Brain (organoid and tissue), 16 donors: ENCODE measurements at places on chromosomes 5 and 9.

DNA sequence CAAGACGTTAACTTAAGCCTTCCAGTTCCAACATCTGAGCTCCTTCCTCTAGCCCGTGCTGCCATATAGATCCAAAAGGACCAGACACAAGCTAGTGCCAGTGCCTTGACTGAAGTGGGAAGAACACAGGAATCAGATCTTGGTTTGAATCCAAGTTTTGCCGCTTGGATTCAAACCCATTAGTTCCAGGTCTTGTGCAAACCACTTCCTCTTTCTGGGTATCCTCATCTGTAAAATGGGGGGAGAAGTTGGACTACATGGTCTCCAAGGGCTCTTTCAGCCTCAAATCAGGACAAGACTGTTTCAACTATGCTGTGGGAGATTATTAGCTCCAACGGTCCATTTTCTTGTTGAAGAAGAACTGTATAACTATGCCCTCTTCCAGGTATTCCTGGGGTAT lies 32.6 kb downstream of the TTLL11 start:
- DNase-seq = no peak

DNA sequence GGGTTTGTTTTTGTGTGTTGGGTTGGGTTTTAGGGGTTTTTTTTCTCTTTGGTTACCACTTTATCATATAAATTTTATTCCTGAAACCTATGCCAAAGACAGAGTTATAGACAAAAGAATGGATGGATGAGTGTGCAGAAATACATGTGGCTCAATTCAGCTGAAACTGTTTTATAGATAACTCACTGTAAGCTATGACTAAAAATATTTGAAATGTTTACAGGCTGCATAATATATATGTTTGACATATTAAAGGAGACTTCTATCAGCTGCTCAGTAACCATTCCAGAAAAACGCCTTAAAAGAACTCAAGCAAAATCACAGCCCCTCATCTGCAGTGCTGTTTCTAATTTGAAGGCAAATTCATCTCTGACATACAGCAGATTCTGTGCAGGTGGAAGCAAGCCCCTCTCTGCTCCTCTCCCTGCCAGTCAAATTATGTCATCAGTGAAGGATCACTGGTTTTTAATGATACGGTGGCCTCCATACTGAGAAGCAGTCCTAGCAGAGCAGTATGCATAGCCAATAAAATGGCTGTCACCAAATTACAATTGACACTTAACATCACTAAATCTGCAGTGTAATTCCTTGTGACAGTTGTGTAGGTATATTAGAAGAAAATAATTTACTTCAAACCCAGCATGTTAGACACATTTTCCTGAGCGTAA lies 301.6 kb downstream of the NR2F1-AS1 start:
- peak; percentile 31 for DNase-seq

GRCh38 chr5:54643685-54644106 lies 126.1 kb downstream of the SNX18 start:
- DNase-seq = peak; percentile 20

DNA sequence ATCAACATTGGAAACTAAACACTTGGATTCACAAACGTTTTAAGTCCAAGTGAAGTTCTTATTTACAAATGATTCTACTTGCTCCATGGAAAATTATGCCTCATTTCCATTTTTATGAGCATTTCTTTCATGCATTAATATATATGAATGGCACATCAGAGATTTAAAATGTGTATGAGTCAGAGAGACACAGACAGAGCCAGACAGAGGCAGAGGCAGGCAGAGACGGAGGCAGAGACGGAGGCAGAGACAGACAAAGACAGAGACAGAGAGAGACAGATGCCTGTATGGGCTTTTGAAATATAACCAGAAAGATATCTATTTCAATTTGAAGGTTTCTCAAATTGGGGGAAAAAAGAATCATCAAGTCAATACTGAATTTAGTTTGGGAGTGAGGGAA lies 649.0 kb downstream of the PTPRD start:
- no peak for DNase-seq

DNA sequence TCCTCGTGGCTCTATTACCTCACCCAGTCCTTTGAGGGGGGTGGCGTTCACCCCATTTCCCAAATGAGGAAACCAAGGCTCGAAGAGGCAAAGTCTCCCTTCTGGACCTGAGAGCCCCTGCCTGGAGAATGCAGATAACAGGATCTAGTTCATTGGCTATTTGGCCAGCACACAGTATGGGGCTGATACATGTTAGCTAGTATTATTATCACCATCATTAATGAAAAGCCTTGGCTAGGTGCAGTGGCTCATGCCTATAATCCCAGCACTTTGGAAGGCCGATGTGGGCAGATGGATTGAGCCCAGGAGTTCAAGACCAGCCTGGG lies 4.3 kb downstream of the SH3GLB2 start:
- DNase-seq = no peak

GRCh38 chr9:81079055-81079454 lies 610.3 kb downstream of the TLE1 start:
- DNase-seq = no peak

DNA sequence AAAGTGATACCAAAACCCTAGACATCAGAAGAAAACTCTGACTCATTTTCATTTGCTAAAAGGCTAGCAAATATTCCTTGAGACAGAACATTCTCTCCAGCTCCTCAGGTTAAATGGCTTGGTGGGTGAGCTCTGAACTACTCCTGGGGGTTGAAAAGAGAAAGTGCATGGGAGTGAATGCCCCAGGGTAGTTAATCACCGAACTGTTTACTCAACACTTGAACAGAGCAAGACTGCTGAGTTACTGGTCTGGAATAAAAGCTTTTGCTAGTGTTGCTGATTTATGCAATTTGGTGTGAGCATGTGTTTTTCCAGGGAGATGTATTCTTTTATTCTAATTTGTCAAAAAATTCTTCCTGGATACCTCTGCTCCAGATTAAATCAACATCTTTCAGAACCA lies 88.3 kb upstream of the PRDM9 start:
- peak; percentile 3 for DNase-seq

- DNase-seq = no peak
These were observed 114.1 kb upstream of the LPCAT1 start for GRCh38 chr5:1637639-1638481.

DNA sequence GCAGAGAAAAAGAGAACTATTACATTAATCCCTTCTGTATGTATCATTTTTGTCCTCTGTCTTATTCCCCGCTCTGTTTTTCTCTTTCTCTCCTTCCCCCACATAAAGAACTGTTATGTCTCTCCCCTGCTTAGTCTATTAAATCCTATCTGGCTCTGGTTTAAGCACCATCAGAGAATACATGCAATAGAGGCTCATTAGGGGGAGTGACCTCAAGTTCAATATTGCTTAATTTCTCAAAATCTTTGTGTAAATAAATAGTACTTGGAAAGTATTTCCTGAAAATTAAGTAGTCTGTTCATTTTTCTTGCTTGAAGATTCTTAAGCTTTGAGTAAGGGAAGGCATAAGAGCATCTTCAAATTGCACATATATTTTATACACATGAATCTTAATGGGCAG lies 41.2 kb upstream of the FAM174A start:
- no peak for DNase-seq

DNA sequence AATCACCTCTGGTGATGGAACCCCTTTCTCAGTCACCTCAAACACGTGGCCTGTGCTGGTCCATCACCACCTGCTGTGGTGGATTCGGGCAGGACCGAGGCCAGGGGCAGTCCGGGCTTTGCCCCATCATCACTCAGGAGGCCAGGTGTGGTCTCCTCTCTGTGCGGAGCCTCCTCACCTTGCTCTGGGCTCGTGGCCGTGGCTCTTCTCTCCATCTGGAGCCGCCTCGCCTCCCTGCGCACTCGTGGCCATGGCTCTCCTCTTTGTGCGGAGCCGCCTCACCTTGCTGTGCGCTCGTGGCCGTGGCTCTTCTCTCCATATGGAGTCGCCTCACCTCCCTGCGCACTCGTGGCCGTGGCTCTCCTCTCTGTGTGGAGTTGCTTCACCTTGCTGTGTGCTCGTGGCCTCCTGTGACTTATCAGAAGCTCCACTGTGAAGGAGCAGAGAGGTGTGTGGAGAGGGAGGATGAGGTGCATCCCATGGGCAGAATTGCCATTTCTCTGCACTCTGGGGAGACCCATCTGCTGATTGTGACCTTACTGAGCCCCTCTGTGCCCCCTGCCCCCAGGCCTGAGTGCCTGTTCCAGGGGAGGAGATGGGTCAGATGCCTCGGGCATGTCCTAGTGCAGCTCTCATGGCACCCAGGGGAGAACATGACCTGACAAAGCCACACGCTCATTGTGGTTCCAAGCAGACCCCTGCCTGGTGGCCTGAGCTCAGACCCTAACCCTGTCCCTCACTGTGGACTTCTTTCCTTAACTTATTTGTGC lies 276.6 kb upstream of the IRX2 start:
- no peak for DNase-seq

DNA sequence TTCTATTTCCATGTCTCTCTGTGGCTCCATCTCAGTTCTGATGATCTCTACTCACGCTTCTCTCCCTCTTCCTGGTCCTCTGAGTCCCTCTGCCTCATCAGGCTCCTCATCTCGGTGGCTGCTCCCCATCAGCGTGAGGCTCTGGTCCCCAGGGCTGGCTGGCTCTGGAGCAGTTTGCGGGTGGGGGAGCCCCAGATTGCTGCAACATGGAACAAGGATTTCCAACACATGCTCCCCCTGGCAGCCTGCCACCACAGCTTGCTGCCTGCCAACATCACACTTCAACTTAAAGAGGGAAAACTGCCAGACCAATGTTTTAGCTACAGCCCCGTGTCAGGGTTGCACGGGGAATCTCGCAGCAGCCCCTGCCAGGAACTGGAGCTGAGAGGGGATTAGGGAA lies 77.2 kb upstream of the NEK6 start:
- DNase-seq = peak; percentile 72

- DNase-seq = no peak
These were observed 4.1 kb downstream of the ASB6 start for GRCh38 chr9:129637673-129638439.

GRCh38 chr5:160703547-160704189 lies 148.3 kb downstream of the ATP10B start:
- DNase-seq = no peak

DNA sequence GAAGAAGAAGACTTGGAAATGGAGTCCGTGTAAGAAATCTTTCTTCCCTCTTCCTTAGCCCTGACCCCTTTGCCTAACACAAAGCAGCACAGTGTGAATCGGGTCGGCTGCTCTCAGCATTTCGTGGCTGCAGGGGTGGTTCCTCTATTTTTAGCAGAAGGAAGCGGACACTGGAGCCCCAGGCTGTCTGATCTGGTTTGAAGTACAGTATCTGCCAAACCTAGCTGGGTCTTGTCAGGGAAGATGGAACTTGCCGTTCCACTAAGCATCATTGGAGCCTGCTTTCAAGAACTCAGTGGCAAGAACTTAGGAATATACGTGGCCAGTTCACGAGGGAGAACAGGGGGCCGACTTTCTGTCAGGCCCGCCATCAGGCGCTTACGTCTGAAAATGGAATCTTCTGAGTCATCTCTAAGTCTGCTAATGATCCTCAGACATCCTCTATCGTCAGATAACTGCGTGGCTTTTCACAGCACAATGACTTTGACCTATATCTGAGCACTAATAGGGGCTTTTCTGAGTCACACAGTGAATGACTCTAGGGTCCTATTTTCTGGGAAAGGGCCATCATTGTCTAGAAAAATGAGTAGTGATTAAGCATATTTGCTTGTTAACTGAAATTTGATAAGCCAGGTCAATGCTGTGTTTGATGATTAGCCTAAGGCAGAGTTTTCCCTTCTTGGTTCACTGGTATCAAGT lies 43.3 kb upstream of the NCS1 start:
- no peak for DNase-seq

GRCh38 chr5:77987988-77988387 lies 211.8 kb upstream of the TBCA start:
- no peak for DNase-seq

- no peak for DNase-seq
These were observed 316.4 kb downstream of the NR3C1 start for GRCh38 chr5:143086908-143087637.

DNA sequence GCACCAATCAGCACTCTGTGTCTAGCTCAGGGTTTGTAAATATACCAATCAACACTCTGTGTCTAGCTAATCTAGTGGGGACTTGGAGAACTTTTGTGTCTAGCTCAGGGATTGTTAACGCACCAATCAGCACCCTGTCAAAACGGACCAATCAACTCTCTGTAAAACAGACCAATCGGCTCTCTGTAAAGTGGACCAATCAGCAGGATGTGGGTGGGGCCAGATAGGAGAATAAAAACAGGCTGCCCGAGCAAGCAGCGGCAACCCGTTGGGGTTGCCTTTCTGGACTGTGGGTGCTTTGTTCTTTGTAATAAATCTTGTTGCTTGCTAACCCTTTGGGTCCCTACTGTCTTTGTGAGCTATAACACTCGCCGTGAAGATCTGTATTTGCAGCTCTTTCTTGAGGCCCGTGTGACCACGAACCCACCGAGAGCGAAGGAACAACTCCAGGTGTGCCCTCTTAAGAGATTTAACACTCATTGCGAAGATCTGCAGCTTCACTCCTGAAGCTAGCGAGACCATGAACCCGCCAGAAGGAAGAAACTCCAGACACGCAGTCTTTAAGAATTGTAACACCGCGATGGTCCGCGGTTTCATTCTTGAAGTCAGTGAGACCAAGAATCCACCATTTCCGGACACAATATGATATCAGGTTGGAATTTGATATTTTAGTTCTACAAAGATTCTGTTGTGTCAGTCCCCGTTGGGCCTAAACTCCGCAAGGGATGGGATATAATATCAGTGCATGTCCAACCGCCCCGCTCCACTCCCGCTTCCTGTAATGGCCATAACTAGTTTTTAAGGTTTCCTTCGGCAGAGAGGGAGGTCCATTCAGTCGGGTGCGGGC lies 740 bp upstream of the TRMT10B start:
- DNase-seq = no peak

GRCh38 chr5:149217096-149217802 lies 54.4 kb upstream of the AFAP1L1 start:
- no peak for DNase-seq

DNA sequence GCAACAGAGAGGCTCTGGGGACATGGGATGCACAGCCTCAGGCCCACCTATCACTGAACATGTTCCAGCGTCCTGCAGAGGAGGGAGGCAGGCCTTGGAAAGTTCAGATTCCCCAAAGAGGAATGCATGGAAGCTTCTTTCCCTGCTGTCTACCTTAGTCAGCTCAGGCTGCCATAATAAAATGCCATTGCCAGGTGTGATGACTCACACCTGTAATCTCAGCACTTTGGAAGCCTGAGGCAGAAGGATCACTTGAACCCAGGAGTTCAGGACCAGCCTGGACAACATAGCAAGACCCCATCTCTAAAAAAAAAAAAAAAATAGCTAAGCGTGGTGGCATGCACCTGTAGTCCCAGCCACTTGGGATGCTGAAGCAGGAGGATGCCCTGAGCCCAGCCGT lies 24.5 kb upstream of the TOR1B start:
- DNase-seq = no peak

DNA sequence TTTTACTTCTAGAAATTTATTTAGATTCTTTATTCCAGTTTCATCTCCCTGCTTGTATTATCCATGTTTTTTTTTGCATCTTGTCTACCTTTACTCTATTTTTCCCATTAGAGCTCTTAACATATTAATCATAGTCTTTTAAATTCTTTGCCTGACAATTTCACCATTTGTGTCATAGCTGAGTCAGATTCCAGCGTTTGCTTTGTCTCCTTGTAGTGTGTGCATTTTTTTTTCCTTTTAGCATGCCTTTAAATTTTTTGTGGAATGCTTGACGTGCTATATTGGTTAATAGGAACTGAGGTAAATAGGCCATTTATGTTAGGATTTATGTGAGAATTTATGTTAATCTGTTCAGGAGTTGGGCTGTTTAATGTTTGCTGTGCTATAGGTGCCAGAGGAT lies 41.8 kb upstream of the NFIL3 start:
- no peak for DNase-seq

GRCh38 chr9:92133949-92134604 lies 18.9 kb upstream of the SPTLC1 start:
- DNase-seq = peak; percentile 87

GRCh38 chr5:8577792-8578191 lies 708.8 kb downstream of the MTRR start:
- peak; percentile 9 for DNase-seq

- DNase-seq = no peak
These were observed 117.2 kb upstream of the PITX1 start for GRCh38 chr5:135151256-135151655.
